Activated effector memory CD4-positive, alpha-beta T cell treated with anti-CD3 and anti-CD28 coated beads, Interleukin-2, amount 50 U/mL, for 16 hours (primary cell): ENCODE measurements at places on chromosomes 3 and 15.

DNA sequence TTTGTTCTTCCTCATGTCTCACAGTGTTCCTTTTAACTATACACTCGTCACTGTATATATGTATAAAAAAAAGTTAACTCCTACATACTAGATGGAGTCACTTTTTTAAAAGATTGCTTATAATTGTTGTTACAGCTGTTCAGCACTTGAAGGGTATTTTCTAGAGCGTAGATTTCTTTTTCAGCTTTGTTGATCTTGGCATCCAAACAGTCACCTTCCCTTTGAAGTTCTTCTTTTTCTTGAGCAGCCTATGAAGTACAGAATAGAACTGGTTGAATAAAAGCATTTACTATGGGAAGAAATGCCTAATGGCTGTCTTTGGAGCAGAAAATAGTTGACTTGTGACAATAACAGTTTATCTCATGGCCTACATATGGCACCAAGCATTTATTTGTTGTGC lies 17.8 kb downstream of the TTC14 start:
- no peak for DNase-seq

DNA sequence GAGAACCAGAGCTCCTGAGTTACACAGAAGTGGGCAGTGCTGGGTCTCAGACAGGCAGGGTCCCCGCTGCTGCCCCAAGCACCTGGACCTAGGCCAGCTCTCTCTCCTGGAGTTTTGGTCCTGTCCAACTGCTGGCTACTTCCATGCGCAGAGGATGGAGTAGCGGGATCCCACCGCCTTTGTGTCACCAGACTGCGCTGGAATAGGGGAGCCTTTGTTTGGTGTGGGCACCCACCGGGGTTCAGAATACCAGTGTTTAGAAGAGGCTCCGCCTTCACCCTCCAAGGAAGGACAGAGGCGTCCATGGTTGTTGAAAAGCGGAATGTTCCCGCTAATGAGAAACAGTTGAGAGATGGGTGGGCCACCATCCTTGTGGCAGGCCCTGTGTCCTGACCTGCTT lies 154.4 kb downstream of the DNAJB8 start:
- DNase-seq = no peak

GRCh38 chr3:5250467-5251195 lies 63.1 kb downstream of the EDEM1 start:
- DNase-seq = no peak

- DNase-seq = no peak
These were observed 121.4 kb upstream of the PHLDB2 start for GRCh38 chr3:111737706-111738086.

- no peak for DNase-seq
These were observed 339.9 kb upstream of the TGFBR2 start for GRCh38 chr3:30266524-30266923.

DNA sequence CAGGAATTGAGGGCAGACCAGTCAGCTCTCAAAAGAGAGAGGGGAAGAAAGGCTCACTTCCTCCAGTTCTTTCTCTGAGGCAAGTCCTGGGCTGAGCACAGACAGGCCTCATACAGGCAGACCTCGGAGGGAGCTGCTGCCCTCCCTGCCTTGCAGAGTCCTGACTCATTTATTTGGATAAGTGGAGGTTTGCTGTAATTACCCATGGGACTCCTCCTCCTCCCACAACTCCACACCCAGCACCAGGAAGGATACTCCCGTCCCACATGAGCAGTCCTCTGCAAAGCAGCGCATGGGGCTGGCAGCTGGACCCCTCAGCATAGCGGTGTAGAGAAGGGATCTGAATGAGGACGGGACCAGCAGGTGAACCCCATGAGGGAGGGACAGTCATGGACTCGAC lies 13.4 kb upstream of the SCN10A start:
- no peak for DNase-seq

GRCh38 chr3:9100513-9100894 lies 137.2 kb upstream of the RAD18 start:
- DNase-seq = no peak

DNA sequence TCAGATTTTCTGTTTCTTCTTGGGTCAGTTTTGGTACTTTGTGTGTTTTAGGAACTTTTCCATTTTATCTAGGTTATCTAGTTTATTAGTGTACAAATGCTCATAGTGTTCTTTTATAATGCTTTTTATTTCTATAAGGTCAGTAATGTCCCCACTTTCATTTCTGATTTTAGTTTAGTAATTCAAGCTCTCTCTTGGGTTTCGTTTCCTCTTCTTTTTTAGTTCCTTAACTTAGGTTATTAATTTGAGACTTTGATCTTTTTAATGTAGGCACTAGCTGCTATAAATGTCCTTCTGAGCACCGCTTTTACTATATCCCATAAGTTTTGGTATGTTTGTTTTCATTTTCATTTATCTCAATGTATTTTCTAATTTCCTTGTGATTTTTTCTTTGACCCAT lies 27.0 kb upstream of the CD200R1L start:
- DNase-seq = no peak

DNA sequence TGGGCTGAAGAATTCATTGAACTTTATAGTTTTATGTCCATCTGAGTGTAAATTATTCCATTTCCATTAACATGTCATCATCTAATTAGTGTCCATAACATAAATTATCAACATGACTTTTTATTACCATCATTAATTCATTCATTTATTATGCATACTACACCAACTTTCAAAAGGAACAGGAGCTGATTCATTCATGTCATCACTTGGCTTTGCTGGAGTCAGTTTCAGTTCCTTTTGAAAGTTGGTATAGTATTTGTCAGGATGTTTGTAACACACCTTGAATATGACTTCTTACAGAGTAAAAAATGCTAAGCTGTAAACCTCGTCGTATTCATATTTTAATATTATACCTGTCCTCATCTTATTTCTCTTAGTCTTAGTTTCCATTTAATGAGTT lies 298.0 kb upstream of the RBMS3 start:
- no peak for DNase-seq

DNA sequence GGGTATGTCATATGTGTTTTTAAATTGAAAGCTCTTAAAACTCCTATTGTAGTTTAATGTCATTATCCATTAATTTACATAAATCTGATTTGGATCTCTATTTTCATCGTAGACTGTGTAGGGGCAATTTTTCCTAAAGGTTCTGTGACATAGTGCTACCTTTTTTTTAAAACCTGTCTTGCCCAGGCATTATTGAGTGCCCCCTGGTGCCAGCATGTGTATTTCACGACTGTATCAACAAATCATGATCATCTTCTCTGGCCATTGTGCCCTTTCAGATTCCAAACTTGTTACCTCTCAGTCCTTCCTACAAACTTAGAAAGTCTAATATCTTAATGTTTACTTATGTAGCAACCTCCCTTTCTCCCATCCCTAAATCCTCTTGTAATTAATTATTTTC lies 97.2 kb upstream of the FLNB start:
- DNase-seq = no peak

DNA sequence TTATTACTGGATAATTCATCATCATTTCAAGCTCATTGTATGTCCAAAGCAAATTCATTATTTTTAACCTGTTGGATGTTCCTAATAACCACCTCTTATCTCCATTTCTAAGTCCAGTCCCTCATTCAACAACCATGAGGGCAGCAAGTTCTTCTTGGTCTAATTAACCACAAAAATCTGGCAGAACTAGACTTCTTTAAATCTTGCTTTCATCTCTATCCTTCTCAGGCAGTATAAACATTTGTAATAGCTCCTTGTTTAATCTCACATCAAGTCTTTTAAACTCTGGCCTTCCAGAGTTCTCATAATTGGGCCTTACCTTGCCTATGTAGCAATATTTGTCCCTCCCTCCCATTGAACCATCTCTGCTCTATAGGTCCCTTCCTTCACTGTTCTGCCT lies 17.0 kb upstream of the GHSR start:
- DNase-seq = no peak

GRCh38 chr3:187810021-187810446 lies 64.8 kb upstream of the BCL6 start:
- no peak for DNase-seq

DNA sequence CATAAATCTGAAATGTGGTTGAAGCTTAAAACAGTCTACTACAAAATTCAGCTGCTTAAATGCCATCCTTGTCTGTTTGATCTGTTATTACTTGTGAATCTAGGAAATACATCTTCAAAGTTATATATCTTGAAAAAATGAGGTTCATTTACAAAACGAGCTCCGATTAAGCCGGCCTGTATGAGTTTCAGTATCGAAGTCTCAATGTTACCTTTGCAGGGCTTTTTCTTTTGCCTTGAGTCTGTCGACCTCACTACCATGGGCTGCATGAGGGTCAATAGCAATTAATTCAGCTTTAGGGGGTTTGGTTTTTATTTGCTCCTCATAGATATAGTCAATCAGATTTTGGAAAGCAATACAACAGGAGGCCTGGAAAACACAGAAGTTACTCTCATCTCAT lies 23.2 kb downstream of the ERICH6 start:
- no peak for DNase-seq

GRCh38 chr15:35674873-35675781 lies 129.2 kb upstream of the DPH6 start:
- no peak for DNase-seq

- no peak for DNase-seq
These were observed 76.0 kb downstream of the ZNF609 start for GRCh38 chr15:64536244-64536836.

GRCh38 chr15:98413933-98414546 lies 234.3 kb upstream of the IGF1R start:
- DNase-seq = no peak

GRCh38 chr3:70488816-70489215 lies 176.4 kb upstream of the MDFIC2 start:
- no peak for DNase-seq

GRCh38 chr3:69998759-69999139 lies 784 bp upstream of the SAMMSON start:
- no peak for DNase-seq

DNA sequence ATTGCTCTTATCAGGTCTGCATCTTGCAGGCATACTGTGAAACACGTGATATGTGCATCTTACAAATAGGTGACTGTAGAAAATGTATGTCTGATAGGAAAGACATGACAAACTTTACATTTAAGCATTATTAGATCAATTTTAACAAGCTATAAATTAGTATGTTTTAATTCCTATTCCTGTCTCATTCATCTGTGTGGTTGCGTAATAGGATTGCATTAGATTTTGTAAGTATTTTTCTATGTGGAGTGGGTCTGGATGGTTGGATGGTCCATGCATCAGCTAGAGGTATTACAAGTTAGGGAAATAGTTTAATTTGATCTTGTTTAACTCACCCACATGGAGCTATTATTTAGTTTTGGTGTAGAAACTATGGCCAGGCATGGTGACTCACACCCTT lies 18.8 kb downstream of the ASTE1 start:
- no peak for DNase-seq

DNA sequence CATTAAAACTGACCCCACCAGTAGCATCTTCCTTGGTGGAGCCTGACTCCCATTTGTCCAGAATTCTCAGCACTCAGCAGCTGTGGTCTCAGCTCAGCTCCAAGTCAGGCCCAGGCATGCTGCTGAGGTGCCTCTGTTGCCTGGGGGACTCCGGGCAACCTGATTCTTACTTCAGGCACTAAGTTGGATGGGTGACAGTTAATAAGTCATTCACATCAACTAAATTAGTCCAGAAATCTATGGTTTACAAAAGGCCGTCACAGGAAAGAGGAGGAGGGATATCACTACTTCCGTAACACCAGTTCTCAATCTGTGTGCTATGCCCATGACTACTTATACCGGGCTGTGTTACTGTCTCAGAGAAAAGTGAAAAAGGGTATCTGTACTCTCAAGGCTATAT lies 310.2 kb downstream of the SATB1 start:
- DNase-seq = no peak

GRCh38 chr3:3005146-3005744 lies 104.9 kb downstream of the IL5RA start:
- DNase-seq = no peak

- no peak for DNase-seq
These were observed 32.9 kb downstream of the SEMA6D start for GRCh38 chr15:47750030-47750739.

- DNase-seq = no peak
These were observed 261.9 kb upstream of the NR2E3 start for GRCh38 chr15:71548401-71548807.

DNA sequence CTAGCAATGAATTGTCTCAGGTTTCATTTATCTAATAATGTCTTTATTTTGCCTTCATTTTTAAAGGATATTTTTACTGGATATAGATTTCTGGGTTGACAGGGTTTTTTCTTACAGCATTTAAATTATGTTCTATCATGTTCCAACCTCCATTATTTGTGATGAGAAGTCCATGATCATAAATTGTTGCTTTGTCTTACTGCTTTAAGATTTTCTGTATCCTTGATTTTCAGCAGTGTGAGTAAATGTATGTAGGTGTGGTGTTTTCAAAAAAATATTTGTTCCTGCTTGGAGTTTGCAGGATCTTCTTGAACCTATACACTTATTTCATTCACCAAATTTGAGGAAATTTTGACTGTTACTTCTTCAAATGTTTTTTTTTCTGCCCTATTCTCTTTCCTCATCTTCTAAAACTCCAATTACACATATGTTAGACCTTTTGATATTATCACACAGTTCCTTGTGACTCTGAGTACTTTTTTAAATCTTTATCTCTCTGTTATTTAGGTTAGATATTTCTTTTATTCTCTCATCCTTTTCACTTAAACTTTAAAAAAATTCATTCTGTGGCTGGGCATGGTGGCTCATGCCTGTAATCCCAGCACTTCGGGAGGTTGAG lies 43.7 kb upstream of the SELENOK start:
- no peak for DNase-seq

GRCh38 chr3:191020730-191021396 lies 158.4 kb upstream of the GMNC start:
- no peak for DNase-seq

- no peak for DNase-seq
These were observed 29.7 kb downstream of the MKRN2OS start for GRCh38 chr3:12515631-12516030.

DNA sequence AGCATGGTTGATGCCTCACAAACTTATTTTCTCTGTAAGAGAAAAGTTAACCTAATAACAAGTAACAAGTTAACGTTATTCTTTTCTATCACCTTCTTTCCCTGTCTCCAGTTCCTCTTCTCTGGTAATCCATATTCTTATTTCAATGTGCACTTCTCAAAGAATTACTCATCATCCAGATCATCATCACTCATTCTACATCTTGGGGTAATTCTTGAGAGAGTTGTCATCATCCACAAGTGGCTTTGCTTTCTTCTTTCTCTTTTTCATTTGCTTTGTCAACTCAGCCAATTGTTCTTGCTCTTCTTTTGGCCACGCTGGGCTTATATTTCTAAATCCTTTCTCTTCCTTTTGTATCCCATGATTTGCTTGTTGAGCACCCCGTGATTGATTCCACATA lies 20.8 kb upstream of the RNF111 start:
- DNase-seq = no peak

DNA sequence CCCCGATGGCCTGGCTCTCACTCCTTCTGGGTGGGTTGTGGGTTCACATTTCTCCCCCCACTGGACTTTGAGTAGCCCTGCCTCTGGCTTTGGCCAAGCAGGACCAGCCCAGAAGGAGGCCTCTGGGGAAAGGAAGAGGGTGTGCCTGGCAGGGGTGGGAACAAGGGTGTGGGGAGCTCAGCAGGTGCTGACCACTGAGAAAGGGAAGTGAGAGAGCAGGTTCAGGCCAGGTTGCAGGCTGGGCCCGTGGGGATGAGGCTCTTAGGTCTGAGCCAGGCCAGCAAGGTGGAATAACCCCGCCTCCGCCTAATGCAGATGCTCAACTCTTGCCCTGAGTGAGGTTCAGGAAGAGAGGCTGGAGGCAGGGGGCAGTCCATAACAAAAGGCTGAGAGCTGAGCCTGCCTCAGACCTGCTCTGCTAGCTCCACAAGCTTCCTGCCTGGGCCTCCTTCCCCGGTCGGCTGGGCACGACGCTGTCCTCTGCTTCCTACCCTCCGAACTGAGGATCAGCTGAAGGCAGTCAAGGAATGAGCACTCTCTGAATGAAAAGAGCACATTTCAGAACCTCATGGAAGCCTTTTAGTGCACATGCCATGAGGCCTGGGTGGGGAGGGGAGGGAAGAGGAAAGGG lies 82.7 kb downstream of the TLE3 start:
- DNase-seq = no peak
